Umbilical cord (tissue), 2 donors: ENCODE measurements at places on chromosomes 7 and 10.

DNA sequence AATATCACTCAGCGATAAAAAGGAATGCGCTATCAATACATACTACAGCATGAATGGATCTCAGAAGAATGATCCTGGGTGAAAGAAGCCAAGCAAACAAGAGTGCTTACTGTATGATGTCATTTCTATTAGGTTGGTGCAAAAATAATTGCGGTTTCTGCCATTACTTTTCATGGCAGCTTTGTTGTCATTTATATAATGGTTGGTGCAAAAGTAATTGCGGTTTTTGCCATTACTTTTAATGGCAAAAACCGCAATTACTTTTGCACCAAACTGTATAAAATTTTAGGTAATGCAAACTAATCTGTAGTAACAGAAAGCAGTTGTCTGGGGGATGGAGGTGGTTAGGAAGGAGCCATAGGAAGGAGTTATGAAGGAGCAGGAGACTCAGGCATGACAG, 318.3 kb upstream of the ZMIZ1 start:
- no peak for DNase-seq

DNA sequence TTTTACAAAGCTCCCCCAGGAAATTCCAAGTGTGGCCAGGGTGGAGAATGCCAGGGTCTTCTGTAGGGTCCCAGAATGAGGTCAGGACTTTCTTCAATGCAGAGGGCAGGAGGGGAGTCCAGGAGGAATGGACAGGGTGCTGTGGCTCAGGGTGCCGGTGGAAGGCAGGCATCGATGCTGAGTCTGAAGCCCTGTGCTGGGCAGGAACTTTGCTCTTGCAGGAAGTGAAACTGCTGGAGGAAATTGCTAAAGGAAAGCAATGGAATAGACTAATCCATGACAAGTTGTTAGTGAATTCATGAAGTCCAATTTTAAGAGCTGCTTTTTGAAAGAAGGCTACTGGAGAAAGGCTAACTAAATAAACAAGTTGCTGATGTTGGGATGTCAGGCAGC, 14.8 kb downstream of the PTPRE start:
- DNase-seq: no peak

DNA sequence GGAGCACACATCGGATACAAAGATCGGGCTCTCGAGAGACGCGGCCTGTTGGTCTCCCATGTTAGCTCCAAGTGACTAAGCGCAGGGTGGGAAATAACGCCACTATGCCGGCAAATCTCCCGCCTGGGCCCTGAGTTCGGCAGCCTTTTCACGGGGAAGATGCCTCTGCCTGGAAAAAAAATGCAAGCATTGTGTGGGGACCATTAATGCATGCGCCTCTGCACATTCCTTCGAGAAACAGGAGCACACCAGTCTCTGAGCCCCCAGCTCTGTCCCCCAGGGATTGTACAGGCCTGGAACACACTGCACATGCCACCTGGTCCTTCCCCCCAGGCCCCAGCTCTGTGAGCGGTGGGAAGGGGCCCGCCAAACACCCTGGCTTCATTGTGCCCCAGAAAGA, 44.1 kb downstream of the FBXW4 start:
- no peak for DNase-seq

DNA sequence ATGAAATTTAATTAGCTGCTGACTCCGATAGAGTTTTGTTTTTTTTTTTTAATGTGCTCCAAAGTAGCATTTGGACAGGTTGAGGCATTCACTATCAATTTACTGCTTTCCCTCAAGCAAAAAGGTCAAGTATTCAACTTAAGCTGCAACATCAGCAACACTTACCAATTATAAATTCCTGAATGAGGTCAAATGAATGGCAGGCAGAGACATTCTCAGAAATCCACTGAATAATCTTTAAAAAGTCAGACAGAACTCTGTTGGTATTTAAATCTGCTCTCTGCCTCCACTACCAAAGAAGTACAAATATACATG, 62.8 kb downstream of the GSAP start:
- peak; percentile 45 for DNase-seq
